ENCODE measurements at places on chromosomes 3 and 15.

- no peak for DNase-seq
These were observed 35.7 kb upstream of the TMOD3 start for GRCh38 chr15:51793521-51794305.

DNA sequence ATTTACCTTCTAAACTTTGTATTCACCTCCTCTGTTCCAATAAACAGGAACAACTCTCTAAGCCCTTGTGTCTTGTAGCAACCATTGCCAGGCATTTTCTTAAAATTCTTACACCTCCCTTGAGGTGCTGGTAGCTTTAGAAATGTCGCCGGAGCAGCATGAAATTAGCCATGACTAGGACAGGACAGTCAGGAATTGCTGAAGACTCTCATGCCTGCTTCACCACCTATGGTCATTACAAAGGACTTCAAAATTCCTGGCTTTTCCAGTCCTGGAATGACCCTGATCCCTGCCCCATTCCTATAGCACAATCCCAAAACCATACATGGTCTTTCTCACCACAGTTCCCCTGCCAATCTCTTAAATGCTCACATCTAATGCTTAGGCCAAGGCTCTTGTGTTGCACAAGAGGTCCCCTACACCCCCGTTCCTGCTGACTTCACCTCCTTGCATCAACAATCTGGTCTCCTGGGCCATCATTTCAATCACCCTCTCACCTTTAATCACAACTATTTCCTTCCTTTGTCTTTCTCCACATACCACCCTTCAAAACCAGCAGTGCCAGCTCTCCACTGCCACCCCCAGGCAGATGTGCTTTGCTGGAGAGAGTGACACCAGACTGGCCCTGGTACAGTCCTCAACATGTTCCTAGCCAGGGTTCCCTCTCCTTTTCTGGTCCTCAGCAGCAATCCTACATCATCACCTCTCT, 113.2 kb upstream of the TJP1 start:
- peak; percentile 52 for DNase-seq

DNA sequence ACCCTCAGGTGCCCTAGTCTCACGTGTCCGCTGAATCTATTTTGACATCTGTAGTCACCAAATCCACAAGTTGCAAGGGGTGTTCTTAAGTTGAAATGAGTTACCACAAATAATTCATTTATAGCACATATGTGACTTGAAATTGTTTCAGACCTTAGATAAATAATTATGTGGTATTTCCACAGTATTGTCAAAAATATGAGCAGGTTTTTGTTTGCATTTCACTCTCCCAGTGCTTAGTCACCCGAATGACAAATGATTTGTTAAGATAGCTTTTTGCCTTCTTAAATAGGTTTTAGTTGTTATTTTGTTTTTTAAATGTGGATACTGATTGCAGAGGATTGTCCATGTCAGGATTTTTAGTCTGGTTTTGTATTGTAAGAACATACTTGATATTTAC, 2.6 kb downstream of the MFSD1 start:
- DNase-seq: no peak

DNA sequence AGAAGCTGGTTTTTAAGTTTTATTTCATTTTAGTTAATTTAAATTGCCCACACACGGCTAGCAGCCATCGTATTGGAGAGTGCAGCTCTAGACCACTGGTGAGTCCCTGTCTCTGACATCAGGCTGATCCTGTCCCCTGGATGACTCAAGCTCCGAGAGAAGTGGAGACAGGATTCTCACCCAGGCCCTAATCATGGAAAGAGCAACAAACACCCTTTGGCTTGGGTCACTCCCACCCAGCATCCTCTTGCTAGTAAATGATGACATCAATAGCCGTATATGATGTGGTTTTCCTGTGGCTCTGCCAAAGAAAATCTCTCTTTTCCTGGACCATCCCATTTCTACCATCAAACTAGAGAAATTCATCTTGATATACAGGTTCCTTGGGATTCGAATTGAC, 182.2 kb downstream of the NTRK3 start:
- DNase-seq: no peak

GRCh38 chr3:130576375-130577266, 59.6 kb downstream of the COL6A6 start:
- DNase-seq: no peak

DNA sequence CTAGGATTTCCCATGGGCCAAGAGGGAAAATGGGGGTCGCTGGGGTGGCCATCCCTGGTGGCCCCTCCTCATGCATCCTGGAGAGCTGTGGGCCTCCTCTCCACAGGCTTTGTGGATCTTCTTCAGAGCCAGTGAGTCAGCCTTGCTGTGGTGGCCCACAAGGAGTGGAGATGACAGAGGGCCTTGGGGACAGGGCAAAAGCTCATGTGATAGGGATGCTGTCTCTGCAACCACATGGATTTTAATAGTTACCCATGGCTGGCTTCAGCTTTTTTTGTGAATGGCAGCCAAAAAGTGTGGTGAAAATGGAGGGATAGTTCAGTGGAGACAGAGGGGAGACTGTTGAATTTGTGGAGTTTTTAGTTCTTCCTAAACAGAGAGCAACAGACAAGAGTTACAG, 1.2 kb downstream of the TF start:
- DNase-seq: no peak

DNA sequence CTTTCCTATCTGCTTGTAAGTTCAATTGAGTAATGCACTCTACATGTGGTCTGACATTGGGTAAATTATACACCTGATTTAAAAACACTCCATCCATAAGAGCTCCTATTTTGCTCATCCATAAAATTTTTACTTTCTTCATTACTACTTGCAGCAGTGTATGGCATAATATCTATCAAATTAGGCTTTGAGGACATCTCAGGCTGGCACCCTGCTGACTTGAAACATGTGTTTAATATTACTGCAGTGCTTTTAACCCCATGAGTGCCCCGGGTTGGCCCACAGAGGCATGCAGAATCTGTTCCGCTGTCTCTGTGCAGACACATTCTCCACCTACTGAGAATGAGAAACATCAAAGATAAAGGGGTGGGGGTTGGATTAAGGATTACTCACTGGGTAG, 249.9 kb upstream of the DNAJC19 start:
- DNase-seq: no peak

DNA sequence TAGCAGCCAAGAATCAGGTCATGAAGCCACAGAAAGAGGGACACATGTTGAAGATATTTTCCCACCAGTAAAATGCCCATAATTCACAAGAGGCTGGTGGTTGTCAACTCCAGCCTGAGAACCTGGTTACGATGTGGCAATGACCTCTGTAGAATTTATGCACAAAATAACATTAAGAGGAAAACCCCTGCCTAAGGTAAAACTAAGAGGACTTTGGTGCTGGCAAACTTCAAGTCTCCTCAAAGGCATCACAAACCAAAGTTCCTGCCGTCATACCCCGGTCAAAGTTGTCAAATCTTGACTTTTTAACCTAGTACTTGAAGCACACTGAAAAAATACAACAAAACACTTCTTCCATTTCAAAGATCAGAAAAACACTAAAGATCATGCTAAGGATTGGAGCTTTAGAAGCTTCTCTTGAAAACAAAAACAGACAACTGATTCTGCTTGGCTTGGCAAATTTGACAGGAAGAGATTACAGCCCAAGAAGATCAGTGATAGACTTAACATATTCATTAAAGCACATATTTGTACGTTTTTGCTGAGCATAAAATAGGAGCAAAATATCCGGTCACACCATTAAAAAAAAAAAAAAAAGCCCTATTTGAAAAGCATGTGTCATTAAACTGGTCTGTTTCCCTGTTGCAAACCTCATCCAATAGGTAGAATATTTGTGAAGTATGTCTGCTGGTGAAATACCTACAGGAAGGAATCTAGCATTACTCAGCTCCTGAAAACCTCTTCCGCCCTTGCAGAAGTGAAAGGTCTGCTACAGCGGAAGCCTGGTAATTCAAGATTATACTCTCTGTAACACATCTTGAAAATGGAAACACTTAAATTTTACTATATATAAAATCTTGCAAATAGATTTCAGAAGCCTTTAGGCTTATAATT, 22.8 kb downstream of the EIF4E3 start:
- DNase-seq: no peak

DNA sequence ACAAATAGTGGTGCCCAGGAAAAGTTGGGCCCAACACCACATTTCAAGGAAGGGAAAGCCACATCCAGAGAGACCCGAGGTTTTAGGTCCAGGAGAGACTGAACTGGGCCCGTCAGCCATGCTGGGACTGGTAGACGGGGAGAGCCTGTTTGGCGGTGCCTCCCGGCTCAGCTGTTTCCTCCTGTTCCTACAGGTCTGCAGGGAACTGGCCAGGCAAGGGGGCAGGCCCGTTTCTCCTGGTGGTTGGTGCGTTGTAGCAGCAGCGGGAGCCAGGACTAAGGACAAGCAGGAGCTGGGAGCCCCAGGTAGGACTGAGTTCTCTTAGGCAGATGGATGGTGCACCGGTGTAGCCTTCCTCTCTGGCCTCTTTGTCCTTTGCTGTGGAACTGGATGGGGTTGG, 3.9 kb downstream of the PRKCD start:
- DNase-seq: peak; percentile 39

DNA sequence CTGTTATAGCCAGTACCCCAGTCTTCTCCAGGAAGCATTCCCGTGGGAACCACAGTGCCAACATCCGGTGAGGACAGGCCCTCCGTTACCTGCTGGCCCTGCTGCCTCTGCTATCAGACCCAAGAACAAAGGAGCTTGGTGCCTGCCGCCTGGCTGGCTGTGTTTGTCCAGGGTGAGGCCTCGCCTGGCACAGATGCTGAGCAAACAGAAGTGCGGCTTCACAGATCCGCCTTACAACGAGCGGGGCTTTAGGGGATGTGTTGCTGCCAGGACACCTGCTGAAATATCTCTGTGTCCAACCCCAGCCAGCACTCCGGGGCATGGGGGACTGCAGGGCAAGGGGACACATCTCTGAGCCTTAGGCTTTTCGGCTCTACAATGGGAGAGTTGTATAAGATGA, 2.2 kb upstream of the EPHB3 start:
- no peak for DNase-seq

DNA sequence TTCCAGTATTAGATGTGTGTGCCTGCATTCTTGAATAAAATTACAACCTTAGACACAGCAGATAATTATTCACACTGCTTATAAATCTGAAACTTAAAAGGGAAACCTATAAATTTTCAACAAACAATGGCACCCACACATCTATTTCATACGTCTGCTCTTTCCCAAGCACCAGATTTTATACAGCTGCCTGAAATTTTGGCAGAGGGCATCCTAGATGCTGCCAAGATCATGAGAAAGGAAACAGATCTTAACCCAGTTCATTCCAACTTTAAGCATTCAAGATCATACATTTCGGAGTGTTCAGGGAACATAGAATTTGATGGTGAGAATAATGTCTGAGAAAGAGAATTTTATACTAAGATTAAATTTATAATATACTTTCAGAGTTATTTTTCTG, 53.1 kb downstream of the CLDN1 start:
- DNase-seq: no peak

DNA sequence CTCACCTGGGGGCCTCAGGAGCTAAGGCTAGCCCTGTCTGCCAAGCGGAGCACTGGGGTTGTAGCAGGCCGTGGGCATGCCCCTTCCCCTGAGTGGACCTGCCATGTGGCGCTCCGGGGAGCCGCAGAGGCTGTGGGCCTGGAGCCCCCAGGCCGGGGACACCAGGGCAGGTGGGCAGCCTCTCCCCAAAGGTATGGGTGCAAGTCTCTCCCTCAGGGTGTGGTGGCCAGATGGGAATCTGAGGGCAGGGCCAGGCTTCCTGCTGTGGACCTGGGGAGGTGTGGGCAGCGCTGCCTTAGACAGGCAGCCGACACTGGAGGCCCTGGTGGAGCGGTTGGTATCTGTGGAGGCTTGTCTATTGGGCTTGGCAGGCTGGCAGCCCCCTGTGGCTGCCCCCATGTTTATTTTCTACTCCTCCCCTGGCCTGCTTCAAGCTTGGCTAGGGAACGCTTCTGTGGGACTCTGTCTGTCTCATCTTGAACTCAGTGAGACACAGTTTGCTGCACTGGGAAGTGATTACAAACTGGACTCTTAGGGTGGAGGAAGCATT, 5.9 kb downstream of the ACVR2B start:
- no peak for DNase-seq

GRCh38 chr3:188082450-188082849, 71.5 kb upstream of the LPP start:
- no peak for DNase-seq

- no peak for DNase-seq
These were observed 24.2 kb upstream of the ERICH6 start for GRCh38 chr3:150727653-150728502.

GRCh38 chr15:100881573-100882336, 2.1 kb downstream of the ALDH1A3 start:
- DNase-seq: no peak

DNA sequence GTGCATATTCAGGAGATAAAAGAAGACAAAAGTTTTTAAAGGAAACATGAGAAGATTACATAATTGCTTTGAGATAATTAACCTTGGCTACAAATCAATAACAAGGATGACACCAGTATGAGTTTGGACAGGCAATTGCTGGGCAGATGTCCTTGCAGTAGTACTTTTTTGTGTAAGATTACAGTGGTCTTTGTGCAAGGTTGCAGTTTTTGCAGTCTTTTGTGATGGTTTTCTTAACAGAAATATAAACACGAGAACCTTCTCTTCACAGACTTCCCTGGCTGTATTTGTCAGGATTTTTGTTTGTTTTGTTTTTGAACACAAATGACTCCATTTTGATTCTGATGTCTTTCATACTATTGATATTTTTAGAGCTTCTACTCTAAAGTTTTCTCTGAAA, 128.3 kb upstream of the ALCAM start:
- DNase-seq: no peak

GRCh38 chr3:102225407-102226132, 209.2 kb upstream of the ZPLD1 start:
- DNase-seq: no peak

DNA sequence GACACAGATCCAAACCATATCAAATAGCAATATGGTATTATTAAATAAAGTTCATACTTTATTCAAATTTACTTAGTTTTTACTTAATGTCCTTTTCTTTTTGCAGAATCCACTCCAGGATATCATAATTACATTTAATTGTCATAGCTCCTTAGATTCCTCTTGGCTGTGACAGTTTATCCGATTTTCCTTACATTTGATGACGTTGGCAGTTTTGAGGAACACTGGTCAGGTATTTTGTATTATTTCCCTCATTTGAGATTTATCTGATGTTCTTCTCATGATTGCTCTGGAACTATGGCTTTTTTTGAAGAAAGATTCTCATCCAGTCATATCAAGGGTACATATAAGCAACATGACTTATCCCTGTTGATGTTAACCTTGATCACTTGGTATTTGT, 198.3 kb upstream of the STAC start:
- DNase-seq: no peak

DNA sequence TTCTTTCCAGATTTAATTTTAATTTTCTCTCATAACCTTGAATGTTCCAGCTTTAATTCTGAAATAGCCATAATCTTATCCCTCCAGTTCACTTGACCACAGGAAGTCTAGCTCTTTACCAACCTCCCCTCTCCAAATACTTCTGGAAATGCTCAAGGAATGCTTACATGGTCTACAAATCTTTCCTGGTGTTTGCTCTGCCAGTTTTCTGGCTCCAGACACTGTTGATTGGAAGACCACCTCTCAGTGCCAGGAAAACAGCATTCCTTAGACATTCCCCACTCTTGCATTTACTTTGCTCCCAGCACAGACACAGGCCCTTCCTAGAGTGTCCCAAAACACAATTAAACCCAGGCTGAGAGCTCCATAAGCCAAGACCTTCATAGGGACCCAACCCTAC, 98.6 kb downstream of the MESD start:
- no peak for DNase-seq

All from WTC11 (cell line).